Activated T-cell treated with anti-CD3 and anti-CD28 coated beads, Interleukin-2, amount 50 U/mL, for 48 hours (primary cell): ENCODE measurements at places on chromosomes 7 and 10.

- no peak for DNase-seq
These were observed 10.2 kb downstream of the KIAA1549 start for GRCh38 chr7:138970952-138971351.

GRCh38 chr10:95429639-95430038, 131.5 kb downstream of the SORBS1 start:
- no peak for DNase-seq

- no peak for DNase-seq
These were observed 8.3 kb upstream of the WASL start for GRCh38 chr7:123757095-123757494.

DNA sequence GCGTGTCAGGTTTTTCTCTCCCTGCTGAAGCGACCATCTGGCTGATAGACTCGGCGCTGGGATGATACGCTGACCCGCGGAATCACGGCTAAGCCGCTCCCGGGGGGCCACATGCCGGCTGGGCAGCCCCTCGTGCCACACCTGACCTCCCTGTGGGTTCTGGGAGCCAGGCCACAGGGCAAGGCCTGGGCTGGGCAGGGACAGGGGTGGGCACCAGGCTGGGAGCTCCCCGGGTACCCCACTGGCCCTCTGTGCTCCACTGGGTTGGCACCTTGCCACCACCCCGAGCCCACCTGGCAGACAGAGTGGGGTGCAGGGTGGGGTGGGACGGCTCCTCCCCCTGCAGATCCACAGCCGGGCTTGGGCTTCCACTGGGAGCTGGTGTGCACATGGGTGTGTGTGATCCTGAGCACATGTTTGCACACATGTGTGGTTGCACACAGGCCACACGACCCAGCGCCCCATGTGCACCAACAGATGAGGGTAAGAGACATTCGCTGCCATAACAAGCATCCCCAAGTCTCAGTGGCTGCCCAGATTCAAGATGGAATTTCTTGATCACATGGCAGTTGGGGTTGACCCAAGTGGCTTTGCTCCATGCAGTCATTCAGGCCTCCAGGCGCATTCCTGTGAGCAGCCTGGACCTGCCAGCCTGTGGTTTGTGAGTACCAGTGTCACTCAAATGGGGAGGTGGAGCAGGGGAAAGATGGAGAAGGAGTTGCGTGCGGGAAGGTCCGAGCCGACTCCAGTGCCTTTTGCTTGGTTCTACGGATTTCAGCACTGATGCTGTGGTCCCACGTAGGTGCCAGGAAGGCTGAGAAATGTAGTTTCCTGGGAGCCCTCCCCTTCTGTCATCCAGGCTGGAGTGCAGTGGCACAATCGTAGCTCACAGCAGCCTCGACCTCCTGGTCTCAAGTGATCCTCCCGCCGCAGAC, 79.7 kb downstream of the UNCX start:
- DNase-seq: no peak

- no peak for DNase-seq
These were observed 2.5 kb downstream of the PSAP start for GRCh38 chr10:71848325-71849275.

DNA sequence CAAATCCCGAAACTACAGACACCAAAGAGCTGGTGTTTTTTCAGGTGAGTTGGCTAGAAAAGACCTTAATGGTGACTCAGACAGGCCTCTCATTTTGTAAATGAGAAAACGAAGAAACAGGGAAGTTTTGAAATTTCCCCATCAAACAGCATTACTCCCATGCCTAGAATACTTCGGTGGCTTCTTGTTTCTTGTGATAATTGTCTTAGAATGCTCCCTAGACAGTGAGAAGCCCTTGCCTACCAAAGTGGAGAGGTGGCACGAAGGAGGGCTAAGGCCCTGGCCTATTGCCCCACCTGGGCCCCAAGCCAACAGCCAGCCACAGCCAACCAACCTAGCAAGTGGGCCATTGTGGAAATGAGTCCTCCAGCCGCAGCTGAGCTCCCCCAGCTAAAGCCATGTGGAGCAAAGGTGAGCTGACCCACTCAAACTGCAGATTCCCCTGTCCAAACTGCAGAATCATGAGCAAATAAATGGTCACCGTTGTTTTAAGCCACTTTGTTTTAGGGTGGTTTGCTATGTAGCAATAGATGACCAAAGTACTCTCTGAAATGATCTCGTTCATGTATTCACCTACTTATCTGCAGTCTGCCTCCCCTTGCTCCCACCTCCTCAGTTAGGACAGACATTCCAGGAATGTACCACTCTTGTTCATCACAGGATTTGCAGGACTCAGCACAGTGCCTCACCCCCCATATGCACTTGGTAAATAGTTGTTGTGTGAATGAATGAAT, 97.7 kb upstream of the FGFR2 start:
- DNase-seq: no peak

DNA sequence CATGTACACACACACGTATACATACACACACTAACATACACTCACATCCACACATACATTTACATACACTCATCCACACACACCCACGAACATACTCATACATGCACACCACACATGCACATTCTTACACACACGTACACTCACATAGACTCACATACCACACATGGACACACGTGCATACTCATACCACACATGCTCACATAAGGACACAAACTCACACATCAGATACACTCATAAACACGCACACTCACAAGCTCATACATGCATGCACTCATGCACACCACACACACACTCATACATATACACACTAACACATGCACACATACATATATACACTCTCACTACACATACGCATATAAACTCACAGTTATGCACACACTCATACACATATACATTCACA, 1.2 kb upstream of the CALN1 start:
- DNase-seq: no peak

GRCh38 chr10:70130878-70131559, 1.6 kb downstream of the AIFM2 start:
- no peak for DNase-seq

GRCh38 chr7:28069807-28070206, 110.8 kb downstream of the JAZF1 start:
- DNase-seq: no peak

DNA sequence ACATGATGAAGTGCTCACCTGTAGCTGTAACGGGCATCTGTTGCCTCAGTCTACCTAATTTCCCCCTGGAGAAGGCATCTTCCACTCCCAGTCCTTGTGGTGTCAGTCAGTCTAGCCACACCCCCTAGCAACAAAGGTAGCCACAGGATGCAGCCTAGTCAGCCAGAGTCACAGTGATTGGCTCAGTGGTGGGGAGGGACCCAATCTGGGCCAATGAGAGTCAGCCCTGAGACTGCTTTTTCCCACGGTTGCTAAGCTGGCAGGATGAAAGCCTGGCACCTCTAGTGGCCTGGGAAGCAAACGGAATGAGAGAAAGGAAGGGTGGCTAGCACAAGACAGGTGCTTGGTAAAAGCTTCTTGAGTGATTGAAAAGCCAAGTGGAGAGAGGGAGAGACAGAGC, 118.6 kb downstream of the SH3PXD2A start:
- DNase-seq: peak; percentile 30

DNA sequence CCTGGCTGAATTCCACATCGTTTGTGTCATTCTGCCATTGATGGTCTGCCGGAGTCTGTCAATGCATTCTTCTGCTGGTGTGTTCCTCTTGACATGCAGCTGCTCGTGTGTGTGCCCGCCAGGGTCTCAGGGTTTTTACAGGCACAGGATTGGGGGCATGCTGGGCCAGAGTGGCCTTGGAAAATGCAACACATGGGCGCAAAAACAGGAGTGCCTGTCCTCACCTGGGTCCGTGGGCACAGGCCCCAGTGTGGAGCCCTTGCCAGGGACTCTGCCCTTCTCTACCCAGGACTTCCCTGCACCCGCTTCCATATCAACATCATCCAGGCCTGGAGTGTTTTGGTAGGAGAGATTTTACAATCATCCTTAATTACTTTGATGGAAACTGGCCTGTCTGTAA, 340.7 kb downstream of the KIF20B start:
- DNase-seq: no peak

DNA sequence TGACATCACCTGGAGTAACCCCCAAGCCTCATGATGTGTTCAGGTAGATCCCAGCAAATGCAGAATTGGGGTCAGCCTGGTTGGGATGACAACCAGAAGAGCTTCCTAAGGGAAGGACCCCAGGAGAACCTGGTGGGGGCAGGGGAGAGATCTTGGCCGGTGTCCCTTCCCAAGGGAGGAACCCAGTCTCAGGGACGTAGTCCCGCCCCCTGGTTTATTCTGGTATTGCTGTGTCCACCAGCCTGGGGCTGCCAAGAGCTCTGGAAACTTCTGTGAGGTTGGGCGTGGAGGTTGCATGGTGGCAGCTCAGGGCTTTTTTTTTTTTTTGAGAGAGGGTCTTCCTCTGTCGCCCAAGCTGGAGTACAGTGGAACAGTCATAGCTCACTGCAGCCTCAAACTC, 19.4 kb downstream of the GTF2IRD1 start:
- DNase-seq: no peak

DNA sequence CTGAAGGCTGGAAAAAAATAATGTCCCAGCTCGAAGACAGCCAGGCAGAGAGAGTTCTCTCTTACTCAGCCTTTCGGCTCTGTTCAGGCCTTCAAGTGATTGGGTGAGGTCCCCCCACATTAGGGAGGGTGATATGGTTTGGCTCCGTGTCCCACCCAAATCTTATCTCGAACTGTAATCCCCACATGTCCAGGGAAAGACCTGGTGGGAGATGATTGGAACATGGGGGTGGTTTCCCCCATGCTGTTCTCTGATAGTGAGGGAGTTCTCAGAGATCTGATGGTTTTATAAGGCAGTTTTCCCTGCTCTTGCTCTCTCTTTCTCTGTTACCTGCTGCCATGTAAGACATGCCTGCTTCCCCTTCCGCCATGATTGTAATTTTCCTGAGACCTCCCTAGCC, 36.6 kb upstream of the LEP start:
- DNase-seq: no peak

DNA sequence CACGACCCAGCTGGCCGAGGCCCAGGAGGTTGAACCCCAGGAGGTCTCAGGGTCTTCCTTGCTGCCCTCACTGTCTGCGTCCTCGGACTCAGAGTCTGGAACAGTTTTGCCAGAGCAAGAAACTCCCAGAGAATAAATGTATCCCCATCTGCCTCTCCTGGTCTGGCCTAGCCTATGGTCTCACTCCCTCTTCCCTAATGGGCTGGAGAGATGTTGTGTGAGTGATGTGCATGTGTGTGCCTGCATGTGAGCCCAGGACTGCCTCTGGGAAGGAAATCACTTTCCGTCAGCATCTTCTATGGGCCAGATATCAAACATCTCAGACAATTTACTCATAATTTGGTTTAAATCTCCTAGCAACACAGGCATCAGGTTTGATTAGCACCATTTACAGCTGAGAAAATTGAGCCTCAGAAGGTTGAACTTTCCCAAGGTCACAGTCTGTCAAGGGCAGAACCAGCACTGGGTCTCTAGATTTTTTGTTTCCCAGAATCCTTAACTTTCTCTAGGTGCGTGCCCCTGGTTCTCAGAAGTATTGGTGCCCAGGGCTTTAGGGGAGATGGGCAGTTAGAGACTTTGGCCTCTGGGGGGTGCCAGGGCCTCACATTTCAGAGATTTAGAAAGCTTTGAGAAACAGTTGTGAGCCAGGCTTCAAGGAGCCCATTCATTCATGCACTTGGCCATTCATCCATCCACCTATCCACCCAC, 4.9 kb downstream of the TMEM270 start:
- DNase-seq: peak; percentile 35

- no peak for DNase-seq
These were observed 27.0 kb downstream of the LMOD2 start for GRCh38 chr7:123682690-123683089.

- DNase-seq: no peak
These were observed 77.6 kb downstream of the VTI1A start for GRCh38 chr10:112524641-112525040.

GRCh38 chr7:50589364-50589763, 24.2 kb upstream of the DDC start:
- no peak for DNase-seq

DNA sequence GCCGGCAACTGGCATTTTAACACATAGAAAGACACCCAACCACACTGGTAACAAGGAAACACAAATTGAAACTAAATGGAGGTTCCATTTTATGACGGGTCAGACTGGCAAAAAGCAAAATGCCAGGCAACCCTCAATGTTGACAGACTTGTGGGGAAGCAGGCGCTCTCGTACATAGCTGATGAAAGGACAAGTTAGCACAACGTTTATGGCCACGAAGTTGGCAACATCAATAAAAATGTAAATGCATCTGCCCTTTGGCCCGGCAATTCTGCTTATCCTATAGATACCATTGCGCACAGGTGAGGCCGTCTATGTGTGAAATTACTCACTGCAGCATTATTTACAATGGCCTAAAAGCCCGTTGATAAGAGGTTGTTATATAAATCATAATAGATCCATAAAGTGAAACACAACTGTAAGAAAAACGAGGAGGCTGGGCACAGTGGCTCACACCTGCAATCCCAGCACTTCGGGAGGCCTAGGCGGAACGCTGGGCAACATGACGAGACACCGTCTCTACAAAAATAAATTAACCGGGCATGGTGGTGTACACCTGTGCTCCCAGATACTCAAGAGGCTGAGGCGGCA, 39.8 kb downstream of the FOXL3 start:
- DNase-seq: no peak

GRCh38 chr10:100759331-100759730, 13.9 kb downstream of the PAX2 start:
- DNase-seq: no peak

DNA sequence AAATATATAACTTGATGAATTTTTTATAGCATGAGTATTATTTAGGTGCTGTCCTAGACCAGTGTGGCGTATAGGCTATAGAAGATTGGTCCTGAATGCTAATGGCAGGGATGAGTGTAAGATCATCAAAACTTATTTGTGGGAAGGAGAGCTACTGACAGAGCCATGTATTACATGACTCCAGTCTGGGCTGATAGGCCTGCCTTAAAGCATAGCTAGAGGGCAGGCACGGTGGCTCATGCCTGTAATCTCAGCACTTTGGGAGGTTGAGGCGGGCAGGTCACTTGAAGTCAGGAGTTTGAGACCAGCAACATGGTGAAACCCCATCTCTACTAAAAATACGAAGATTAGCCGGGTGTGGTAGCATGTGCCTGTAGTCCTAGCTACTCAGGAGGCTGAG, 198.1 kb upstream of the KLF14 start:
- DNase-seq: no peak

- no peak for DNase-seq
These were observed 39.6 kb downstream of the GPRIN2 start for GRCh38 chr10:46516660-46517416.

GRCh38 chr10:132102071-132102716, 36.4 kb downstream of the JAKMIP3 start:
- no peak for DNase-seq

- no peak for DNase-seq
These were observed 35.5 kb downstream of the LAMB1 start for GRCh38 chr7:107967420-107967819.

DNA sequence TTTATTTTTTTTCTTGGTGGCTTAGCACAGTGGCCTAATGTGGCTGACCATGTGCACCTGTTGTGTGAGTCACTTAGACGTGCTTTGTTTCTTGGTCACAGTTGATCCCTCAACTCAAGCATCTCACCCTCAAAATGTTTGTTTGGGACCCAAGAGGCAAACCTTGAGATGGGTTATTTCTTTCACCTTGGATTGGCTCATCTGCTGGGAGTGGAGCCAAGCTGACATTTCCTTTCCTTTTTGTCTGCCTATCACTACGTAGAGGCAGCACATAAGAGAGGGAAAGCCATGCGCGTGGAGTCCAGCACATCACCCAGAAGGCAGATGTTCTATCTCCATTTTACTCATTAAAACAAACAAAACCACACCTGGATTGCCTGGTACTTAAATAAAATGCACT, 6.4 kb upstream of the PRKCQ start:
- no peak for DNase-seq

- no peak for DNase-seq
These were observed 29.2 kb downstream of the ZNF783 start for GRCh38 chr7:149291036-149291780.
